Large intestine (tissue), 12 donors: ENCODE measurements at places on chromosomes 11 and 22. TPM values are rescaled to one million over a fixed set of nuclear protein-coding genes. Genes with fewer than 3 reads are reported as not detected.

B3GAT1 gene
- 2.0 TPM for polyA plus RNA-seq

CHST1 gene
- 3.0 TPM for polyA plus RNA-seq

PRRG4 gene
- 9.3 TPM for polyA plus RNA-seq

GRCh38 chr11:69645801-69646492, 5.0 kb downstream of the CCND1 start:
- H3K4me3 ChIP-seq, result no peak overlapping the region
- peaks cover 16% of the 10 kb centered on the region for H3K4me1 ChIP-seq
- no peak for DNase-seq
- no peak overlapping the region for H3K27ac ChIP-seq

GRCh38 chr11:111382451-111382850, 3.4 kb upstream of the POU2AF1 start:
- H3K4me3 ChIP-seq, result no peak overlapping the region
- H3K27me3 ChIP-seq, result no peaks in the 10 kb centered on the region
- H3K4me1 ChIP-seq, result peaks cover 17% of the 10 kb centered on the region
- DNase-seq, result no peak

DNA sequence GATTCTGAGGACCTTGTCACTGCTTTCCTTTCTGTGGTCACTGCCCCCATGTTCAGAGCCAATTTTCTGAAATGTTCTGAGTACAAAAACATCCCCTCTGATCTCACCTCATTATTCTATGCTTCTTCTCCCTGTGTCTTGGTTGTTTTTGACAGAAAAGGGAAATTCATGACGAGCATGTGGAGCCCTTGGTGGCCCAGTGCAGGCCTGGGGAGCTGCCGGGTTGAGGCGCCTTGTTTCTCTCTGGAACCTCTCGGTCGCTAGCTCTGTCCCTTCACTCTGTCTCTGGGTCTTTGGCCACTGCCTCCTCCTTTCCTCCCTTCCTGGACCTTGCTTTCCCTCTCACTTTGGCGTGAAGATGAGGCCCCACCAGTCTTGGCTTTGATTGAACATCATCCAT, 63.0 kb upstream of the THY1 start:
- H3K27ac ChIP-seq, result no peak overlapping the region
- H3K36me3 ChIP-seq, result no peaks in the 10 kb centered on the region
- no peak for DNase-seq
- no peaks in the 10 kb centered on the region for H3K4me1 ChIP-seq
- no peaks in the 10 kb centered on the region for H3K27me3 ChIP-seq

DNA sequence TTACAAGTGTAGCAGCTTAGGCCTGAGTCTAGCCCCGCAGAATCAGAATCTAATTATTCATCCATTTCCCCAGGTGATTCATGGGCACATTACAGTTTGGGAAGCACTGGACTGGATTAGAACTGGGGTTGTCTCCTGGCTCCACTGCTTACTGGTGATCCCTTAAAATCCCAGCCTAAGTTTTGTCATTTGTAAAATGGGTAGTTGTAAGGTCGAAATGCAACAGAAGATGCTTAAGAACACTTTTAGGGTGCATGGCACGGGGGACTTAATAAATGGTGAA, 1.3 kb downstream of the STX3 start:
- peak overlapping the region; percentile 66 for H3K4me3 ChIP-seq
- H3K4me1 ChIP-seq, result peaks cover 37% of the 10 kb centered on the region
- DNase-seq, result no peak

- H3K4me1 ChIP-seq, result no peaks in the 10 kb centered on the region
- DNase-seq, result no peak
- no peak overlapping the region for H3K27ac ChIP-seq
- no peaks in the 10 kb centered on the region for H3K27me3 ChIP-seq
These were observed 1078.3 kb downstream of the FAM181B start for GRCh38 chr11:81655351-81655750.

GRCh38 chr22:29621761-29622526, 18.5 kb downstream of the NF2 start:
- no peak overlapping the region for H3K4me3 ChIP-seq
- peaks cover 2% of the 10 kb centered on the region for H3K4me1 ChIP-seq
- H3K27me3 ChIP-seq, result no peaks in the 10 kb centered on the region
- no peak for DNase-seq
- H3K27ac ChIP-seq, result no peak overlapping the region
- H3K36me3 ChIP-seq, result no peaks in the 10 kb centered on the region

GRCh38 chr11:18548001-18548400, 21.3 kb upstream of the TSG101 start:
- peaks cover 41% of the 10 kb centered on the region for H3K36me3 ChIP-seq
- no peaks in the 10 kb centered on the region for H3K4me1 ChIP-seq
- H3K27ac ChIP-seq, result no peak overlapping the region
- no peak overlapping the region for H3K4me3 ChIP-seq
- peak; percentile 7 for DNase-seq

GRCh38 chr11:17840101-17840548, 105.5 kb downstream of the KCNC1 start:
- no peak overlapping the region for H3K27ac ChIP-seq
- no peaks in the 10 kb centered on the region for H3K4me1 ChIP-seq
- no peak for DNase-seq
- no peak overlapping the region for H3K4me3 ChIP-seq
- no peaks in the 10 kb centered on the region for H3K36me3 ChIP-seq
- H3K27me3 ChIP-seq, result no peaks in the 10 kb centered on the region

GRCh38 chr11:134554861-134555260, 142.8 kb upstream of the B3GAT1 start:
- H3K27ac ChIP-seq, result no peak overlapping the region
- H3K27me3 ChIP-seq, result no peaks in the 10 kb centered on the region
- H3K4me3 ChIP-seq, result no peak overlapping the region
- H3K4me1 ChIP-seq, result no peaks in the 10 kb centered on the region

GRCh38 chr22:37218399-37218770, 6.1 kb upstream of the SSTR3 start:
- peaks cover 3% of the 10 kb centered on the region for H3K4me1 ChIP-seq
- no peak for DNase-seq
- no peaks in the 10 kb centered on the region for H3K27me3 ChIP-seq
- H3K36me3 ChIP-seq, result no peaks in the 10 kb centered on the region
- no peak overlapping the region for H3K4me3 ChIP-seq

DNA sequence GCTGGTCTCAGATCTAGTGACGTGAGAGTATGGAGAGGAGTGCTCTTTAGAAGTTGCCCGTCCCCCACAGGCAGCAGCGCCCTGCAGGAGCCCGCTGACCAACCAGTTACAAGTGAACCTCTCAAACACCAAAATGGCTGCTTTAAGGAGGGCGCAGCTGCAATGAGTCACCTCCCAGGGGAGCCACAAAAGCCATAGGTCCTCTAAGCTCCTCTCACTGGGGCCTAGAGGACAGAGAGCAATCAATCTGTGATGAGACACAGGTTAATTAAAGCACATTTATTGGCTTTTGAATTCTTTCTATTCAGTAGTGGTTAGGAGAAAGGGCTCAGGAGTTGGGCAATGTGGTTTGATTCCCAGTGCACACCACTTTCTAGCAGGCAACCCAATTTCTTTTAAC, 15.5 kb upstream of the RAPSN start:
- H3K27me3 ChIP-seq, result no peaks in the 10 kb centered on the region
- no peak overlapping the region for H3K27ac ChIP-seq

- no peak overlapping the region for H3K27ac ChIP-seq
- no peaks in the 10 kb centered on the region for H3K36me3 ChIP-seq
- H3K4me1 ChIP-seq, result peaks cover 5% of the 10 kb centered on the region
- H3K27me3 ChIP-seq, result no peaks in the 10 kb centered on the region
These were observed 63.0 kb upstream of the ZBED5 start for GRCh38 chr11:10920875-10921274.
